ENCODE measurements at places on chromosomes 7 and 10. TPM values are rescaled to one million over a fixed set of nuclear protein-coding genes. Genes with fewer than 3 reads are reported as not detected.

The NYAP1 gene
- 0.28 TPM for polyA plus RNA-seq

DNA sequence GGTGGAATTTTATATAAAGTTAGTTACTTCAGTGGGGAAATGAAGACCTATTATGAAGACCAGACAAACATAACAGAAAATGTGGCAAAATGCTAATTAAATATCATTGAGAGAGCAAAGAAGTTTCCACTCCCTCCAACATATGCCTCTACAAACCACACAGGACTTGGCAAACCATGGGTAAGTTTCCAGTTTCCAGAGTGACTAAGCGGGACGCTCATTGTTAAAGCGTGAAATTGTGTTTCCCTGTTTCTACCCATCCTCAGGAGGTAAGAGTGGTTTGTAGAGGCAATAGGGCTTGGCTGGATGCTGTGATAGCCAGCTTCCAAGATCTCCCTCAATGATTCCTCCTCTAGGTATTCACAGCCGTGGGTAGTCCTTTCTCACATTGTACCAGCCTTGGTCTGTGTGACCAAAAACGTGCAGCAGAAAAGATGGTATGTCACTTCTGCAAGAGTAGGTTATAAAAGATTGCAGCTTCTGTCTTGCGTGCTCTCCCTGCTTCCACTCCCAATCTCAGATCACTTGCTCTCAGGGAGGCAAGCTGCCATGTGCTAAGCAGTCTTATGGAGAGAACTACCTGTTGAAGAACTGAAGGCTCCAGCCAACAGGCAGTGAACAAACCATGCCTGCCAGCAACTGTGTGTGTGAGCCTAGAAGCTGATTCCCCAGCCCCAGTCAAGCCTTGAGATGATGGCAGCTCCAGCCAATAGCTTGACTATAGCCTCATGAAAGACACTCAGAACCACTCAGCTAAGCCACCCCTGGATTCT is 35.7 kb downstream of the CBX3 start:
- no peak for DNase-seq

The CPXM2 gene
- 13.3 TPM for polyA plus RNA-seq

GRCh38 chr7:8296362-8296659 is 34.3 kb upstream of the ICA1 start:
- no peak for DNase-seq

DNA sequence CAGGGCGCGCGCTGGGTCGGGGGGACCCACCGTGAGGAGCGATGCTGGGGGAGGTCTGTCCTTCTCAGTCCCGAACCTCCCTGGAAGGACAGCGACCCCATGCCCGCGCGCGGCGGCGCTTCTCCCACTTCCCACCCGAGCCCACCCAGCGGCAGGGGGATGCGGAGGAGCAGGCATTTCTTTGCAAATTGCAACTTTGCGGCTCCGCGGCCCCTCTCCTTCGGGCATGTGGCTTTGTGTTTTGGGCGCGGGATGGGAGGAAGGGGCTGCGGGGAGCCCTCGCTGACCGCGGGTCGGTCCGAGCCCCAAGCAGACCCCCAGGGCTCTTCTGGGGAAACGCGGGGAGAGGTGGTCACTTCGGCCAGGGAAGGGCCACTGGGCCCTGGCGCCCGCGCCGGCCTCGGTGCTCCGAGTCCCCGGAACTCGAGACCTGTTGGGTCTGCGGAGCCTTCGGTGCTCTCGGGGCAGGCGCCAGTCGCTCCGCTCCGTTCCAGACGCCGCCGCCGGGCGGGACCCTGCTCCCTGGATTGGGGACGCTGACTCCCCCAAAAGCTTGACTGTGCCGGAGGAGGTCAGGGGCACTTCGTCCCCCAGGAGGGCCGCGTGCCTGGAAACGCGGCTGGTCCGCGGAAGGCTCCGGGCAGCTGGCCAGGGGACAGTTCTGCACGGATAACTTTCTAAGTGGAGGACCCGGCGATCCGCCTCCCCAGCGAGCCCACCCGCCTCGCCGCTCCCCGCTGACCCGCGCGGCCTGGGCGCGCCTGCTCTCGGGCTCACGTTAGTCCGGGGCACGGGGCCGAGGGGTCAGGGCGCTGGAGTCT is 164.2 kb upstream of the DPP6 start:
- DNase-seq, result no peak

- no peak for DNase-seq
These were observed 802.5 kb downstream of the GRM8 start for GRCh38 chr7:126450269-126450671.

DNA sequence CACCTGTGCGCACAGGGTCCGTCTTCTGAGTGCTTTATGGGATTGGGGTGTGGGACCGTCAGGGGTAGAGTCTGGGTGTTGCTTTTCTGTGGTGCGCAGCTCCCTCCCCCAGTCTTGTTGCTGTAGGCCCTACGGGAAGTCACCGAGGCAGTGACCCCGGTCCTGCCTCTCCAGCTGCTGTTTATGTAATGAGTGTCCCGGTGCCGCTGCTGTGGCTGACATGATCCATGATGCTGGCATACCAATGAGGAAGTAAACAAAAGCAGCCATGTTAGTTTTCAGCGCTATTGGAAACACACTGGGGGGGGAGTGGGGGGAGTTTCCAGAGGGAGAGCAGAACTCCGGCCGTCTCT is 1.1 kb downstream of the TRIM8 start:
- DNase-seq, result no peak

- peak; percentile 90 for DNase-seq
These were observed 28.2 kb downstream of the SKIDA1 start for GRCh38 chr10:21497177-21497807.

- DNase-seq, result no peak
These were observed 75.7 kb downstream of the RSU1 start for GRCh38 chr10:16741540-16741939.

GRCh38 chr7:157490465-157490912 is 153.7 kb downstream of the DNAJB6 start:
- no peak for DNase-seq

- DNase-seq, result no peak
These were observed 213.5 kb downstream of the PAXIP1 start for GRCh38 chr7:154789404-154789803.

- no peak for DNase-seq
These were observed 45.4 kb downstream of the FBXW4 start for GRCh38 chr10:101649525-101650085.

The DEPP1 gene
- 603 TPM for polyA plus RNA-seq

The NRP1 gene
- polyA plus RNA-seq, result 56.2 TPM

The SFXN4 gene
- polyA plus RNA-seq, result 18.9 TPM

GRCh38 chr7:3386423-3387190 is 85.6 kb downstream of the SDK1 start:
- DNase-seq, result no peak

GRCh38 chr10:38027986-38028385 is 17.5 kb downstream of the ZNF33A start:
- DNase-seq, result no peak

DNA sequence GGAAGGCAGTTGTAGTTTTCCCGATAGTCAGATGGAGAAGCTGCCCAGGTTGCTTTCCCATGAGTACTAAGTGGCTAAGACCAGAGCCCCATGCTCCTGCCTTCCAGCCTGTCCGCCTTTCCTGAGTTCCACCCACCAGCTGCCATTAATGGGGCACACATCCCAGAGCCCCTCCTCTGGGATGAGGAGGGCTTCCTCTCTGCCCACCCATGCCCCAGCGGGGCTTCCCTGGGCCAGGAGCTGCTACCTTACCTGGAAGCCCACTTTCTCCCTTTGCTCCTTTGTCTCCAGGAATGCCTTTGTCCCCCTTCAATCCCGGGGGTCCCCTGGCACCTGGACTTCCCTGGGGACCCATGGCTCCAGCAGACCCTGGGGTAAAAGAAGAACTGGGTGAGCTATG is 7.8 kb downstream of the SFTPD start:
- no peak for DNase-seq

DNA sequence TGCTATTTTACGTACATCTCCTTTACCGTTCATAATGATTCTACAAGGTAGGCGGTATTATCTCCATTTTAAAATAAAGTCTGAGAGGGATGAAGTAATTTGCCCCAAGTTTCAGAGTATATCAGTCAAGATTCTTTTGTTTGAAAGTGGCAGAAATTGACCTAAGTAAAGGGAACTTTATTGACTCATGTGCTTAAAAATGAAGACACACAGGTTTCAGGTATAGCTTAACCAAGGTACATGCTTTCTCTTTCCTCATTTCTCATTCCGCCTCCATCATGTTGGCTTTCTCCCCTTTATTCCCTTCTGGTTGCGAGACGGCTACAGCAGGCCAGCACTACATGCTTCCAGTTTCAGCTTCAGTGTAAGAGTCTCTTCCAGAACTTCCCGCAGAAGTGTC is 77.5 kb downstream of the NOC3L start:
- no peak for DNase-seq

DNA sequence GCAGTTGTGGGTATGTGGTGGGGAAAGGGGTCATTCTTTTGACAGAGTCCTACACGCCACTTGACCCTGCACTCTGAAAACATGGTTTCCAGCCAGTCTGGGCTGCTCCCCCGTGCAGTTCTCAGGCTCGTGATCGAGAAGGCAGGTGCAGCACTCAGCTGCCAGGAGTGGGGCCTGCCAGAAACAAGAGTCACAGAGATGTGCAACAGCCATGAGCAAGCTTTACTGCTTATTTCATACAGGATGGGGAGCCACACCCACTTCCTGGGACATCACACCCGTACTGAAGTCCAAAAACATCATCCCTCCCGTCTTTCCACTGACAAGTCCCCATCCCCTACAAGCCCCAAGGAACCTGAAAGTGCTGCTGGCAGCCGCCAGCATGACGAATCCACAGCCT is 9.3 kb downstream of the ATG9B start:
- no peak for DNase-seq

- DNase-seq, result no peak
These were observed 95.1 kb downstream of the NPY start for GRCh38 chr7:24378871-24379616.

The FAM13C gene
- 14.3 TPM for polyA plus RNA-seq
